Stimulated activated CD8-positive, alpha-beta memory T cell treated with anti-CD3 and anti-CD28 coated beads, Interleukin-15, amount 100 ng/mL, for 48 hours (primary cell): ENCODE measurements at places on chromosomes 7 and 10.

DNA sequence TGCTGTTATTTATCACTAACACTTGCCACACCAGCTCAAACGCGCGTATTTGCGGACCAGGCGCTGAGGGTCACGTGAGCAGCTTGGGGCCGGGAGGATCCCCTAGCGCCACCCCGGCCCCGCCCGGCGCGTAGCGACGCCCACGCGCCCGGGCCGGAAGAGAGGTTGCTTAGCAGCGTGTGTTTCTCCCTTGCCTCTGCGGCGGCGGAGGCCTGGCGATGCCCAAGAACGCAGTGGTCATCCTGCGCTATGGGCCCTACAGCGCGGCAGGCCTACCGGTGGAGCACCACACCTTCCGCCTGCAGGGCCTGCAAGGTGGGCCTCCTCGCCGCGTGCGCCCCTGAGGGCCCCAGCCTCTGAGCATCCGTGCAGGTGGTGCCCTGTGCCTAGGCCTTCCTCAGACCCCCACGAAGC lies at the start of gene C10orf53:
TSS of gene C10orf53 (plus strand) at position 172 of the 414 bp plus-strand sequence. CDS start at position 219, 47 bp downstream.
- DNase-seq = peak; percentile 3

DNA sequence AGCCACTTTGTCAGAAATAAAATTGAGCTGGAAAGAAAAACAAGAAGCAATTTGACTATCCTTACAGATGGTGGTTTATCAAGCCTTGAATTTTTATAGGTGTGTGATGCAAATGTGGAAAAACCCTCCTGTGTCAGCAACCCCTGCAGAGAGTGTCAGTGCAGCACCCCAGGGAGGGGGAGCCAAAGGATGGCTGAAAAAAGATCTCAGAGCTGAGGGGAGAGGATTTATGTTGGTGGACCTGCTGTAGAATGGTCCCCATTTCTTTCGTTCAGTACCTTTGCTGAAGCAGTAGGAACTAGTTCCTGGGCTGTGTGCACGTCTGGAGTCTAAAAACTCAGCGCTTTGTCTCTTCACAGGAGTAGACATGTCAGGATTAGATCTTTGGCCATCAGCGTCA lies 239.0 kb downstream of the PHTF2 start:
- DNase-seq = no peak

DNA sequence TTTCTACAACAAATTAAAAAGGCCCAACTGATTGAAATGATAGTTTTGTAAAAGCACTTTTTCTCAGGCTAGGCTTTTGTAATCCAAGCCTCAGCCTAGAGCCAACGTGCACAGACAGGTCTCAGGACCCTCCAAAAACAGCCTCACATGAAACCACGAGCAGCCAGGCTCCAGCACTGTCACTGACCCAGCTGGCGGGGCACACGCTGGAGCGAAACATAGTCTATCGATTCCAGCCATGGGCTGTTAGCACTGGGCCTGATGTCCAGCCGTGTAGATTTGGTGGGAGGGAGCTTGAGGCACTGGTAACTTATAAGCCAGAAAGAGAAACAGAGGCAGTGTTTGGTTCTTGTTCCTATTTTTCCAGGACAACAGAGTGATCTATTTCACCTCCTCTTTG lies 104.5 kb downstream of the EBF3 start:
- DNase-seq = no peak

DNA sequence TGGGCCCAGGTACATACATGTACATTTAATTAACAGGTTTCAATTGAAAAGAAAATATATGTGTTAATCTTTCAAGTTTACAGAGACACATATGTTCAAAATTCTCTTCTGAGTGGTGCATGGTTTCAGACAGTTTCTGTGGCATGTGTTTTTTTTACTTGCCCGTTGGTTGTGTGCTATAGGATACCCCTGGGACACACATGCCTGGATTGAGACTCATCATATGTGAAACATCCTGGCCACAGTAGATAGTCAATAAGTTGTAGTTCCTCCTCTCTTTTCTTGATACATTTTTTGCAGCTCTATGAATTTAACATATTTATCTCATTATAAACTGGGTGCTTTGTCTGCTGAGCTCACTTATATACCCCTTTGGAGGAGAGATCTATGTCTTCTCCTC lies 207.8 kb upstream of the CTBP2 start:
- DNase-seq = no peak

GRCh38 chr7:106610996-106611886 lies 49.7 kb downstream of the CCDC71L start:
- DNase-seq = no peak

- DNase-seq = no peak
Observed at GRCh38 chr7:77796109-77796508, 2.1 kb downstream of the TMEM60 start.

DNA sequence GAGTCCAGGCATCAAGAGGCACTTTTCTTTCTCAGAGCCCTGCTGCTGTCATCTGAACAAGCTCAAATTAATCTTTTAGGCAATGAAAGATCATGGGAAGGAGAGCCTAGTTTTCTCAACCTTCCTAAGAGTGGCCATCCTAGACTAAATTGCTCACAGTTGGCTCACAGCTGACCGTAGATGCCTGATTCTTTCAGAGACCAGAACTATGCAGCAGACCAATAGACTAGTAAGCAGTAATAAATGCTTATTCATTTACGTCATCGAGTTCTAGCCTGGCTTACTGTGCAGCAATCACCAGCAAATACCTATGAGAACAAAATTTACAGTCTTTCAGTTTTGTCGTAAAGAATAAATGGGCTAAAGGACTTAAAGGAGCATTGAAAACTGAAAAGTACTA lies 602.9 kb upstream of the GHITM start:
- DNase-seq = no peak
